Stimulated activated CD4-positive, alpha-beta T cell treated with anti-CD3 and anti-CD28 coated beads, Interleukin-12 subunit alpha, Interleukin-12 subunit beta, amount 100 ng/mL, for 48 hours (primary cell): ENCODE measurements at places on chromosomes 2 and 18.

DNA sequence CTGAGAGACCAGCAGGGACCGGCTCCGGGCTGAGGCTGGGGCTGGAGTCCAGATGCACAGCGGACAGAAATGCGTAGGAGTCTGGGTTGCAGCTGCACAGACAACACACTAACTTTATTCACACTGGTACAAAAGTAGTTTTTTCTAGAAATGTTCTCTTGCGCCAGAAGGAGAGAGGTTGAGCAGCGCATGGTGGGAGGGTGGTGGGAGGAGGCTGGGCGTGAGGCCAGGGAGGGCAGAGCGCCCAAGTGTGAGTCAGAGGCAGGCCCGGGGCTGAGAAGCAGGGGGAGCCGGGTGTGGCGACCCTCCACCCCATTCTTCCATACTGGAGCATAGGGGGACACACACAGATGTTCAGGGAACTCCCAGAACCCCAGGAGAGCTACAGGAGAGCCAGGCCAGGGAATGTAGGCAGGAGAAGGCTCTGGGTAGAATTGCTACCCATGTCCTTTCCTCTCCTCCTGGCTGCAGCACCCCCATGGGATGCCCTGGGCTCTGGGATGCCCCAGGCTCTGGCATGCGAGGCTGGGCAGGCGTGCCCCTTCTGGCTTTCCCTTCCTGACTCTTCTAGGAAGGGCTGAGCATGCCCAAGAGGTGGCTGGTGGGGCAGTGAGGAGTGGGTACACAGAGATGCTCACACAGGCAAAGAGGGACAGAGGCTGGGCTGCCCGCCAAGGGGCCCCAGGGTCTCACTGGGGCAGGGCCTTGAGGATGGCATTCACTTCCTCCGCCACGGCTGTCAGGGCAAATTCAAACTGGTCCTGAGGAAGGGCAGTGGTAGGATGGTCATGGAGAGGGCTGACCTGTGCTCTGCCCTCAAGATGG, 10.6 kb downstream of the DNAJB2 start:
- DNase-seq, result no peak

- DNase-seq, result no peak
Measured at GRCh38 chr2:161972232-161972631, 101.8 kb downstream of the DPP4 start.

GRCh38 chr2:208352644-208353567, 53.7 kb upstream of the PTH2R start:
- DNase-seq, result no peak

GRCh38 chr18:69992776-69993175, 45.1 kb upstream of the CD226 start:
- no peak for DNase-seq

DNA sequence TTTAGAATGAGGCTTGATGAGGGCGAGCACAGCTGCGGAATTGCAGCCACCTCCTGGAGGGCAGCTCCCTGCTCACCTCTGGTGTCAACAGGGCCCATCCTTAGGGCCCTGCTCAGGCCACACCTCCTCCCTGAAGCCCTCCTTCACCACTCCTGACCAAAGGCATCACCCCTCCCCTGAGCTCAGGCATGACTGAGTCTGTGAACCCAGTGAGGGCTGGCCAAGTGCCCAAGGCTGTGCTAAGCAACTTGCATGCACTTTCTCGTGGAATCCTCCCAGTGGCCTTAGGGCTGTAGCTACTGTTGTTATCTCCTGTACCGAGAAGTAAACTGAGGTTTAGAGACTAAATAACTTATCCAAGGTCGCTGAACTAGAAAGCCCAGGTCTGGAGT, 101.7 kb downstream of the KLHL29 start:
- DNase-seq, result no peak

- peak; percentile 24 for DNase-seq
Measured at GRCh38 chr2:45610281-45611019, 617 bp downstream of the SRBD1 start.

- DNase-seq, result no peak
Measured at GRCh38 chr2:238065071-238065846, 4.5 kb downstream of the SCLY start.

DNA sequence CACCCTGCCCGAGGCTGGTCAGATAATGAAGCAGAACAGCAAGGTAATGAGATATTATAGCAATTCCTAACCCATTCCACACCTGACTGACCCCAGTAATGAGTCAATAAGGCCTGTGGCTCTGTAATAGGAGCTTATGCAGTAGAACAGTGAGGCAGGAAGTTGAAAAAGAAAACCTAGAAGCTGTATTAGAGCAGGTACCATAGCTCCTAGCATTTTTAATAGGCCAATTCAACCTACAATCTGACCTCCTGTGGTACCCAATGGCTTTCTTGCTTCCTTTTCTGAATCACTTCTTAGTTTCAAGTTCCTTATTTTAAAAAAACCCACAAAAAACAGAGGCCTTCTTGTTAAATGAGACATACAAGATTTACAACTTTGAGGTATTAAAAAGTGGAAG, 43.6 kb upstream of the MAP2 start:
- DNase-seq, result no peak

GRCh38 chr2:85423525-85423924, 5.0 kb downstream of the SH2D6 start:
- DNase-seq, result no peak

DNA sequence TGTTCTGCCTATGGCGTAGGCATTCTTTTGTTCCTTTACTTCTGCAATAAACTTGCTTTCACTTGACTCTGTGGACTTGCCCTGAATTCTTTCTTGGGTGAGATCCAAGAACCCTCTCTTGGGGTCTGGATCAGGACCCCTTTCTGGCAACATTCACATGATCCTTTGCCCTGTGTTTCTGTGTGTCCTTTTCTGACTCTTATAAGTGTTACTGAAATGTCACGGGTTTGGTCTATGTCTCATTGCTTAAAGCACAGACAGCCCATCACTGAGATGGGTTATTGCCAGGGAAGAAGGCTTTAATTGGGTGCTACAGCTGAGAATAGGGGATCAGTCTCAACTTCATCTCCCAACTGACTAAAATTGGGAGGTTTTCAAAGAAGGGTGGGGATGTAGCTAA, 110.9 kb upstream of the XPO1 start:
- DNase-seq, result no peak

DNA sequence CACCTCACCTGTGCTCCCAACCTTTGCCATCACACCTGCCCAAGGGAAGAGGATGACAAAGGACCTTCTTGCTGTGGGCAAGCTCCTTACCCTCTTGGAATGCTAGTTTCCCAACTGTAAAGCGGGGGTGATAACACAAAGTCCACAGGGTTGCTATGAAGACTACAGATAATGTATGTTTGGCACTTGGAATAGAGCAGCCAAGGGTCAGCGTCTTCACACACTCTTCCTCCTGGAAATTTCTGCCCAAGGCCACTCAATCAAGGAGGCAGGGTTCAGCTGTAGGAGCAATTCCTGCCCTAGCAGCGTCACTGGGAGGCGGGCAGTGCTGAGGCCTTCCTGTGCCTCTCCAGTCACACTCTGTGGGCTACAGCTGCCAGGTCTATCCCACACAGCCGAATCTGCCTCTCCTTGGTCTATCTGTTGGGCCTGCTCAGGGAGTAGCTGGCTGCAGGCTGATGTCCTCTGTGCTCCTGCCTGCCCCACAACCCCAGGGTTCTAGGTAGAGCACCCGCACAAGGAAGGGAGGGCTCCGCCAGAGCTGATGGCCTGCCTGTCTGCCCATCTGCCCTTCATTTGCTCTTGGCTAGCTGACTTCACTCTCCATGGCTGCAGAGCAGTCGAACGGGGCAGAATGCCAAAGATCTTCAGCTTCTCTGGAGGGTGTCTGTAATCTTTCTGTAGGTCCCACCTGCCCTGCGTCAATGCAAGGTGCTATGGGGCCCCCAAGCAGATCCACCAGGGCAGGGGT, 91.9 kb downstream of the MRO start:
- no peak for DNase-seq

- no peak for DNase-seq
Measured at GRCh38 chr2:63738019-63738418, 103.7 kb upstream of the UGP2 start.

DNA sequence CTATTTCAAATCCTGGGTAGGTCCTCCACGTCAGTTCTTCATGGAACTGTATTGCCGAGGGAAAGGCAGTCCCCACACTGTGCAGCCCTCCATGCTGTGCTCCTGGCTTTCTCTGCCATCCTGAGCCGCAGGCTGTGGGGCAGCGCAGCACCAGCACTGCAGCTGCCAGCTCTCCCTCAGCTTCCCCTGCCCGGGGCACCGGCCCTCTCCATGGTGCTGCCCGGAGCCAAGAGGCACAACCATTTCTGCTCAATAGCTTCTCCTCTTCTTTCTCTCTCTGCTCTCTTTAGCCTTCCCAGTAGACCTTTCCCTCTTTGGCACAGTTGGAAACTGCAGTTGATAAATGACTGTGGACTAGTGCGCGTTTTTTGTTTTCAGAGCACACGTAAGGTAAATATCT, 12.1 kb downstream of the ANKRD23 start:
- no peak for DNase-seq

DNA sequence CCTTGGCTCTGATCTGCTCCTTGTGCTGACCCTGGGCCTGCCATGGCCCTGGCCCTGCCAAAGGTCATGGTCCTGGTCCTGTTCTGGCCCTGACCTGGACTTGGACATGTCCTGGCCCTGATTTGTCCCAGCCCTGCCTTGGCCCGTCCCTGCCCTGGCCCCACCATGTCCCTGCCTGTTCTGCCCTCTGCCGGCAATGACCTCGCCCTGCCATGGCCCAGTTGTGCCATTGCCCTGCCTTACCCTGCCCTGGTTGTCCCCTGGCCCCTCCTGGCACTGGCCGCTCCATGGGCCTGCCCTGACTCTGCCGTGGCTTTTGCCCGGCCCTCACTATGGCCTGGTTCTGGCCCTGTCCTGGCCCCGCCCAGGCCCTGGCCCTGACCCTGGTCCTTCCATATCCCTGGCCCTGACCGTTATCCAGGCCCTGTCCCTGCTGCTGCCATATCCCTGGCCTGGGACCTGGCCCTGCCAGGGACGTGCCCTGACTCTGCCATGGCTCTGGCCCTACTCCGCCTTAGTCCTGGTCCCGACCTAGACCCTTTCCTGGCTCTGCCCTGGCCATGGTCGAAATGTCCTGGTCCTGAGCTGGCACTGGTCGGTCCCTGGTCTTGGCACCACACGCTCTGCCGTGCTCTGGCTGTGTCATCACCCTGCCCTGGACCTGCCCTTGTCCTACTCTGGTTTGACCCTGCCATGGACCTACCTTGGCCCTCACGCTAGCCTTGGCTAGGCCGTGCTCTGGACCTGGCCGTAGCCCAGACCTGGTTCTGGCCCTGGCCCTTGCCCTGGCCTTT, 6.8 kb upstream of the ANKRD62 start:
- no peak for DNase-seq

- DNase-seq, result no peak
Measured at GRCh38 chr2:135948141-135948540, 37.3 kb downstream of the DARS1 start.

DNA sequence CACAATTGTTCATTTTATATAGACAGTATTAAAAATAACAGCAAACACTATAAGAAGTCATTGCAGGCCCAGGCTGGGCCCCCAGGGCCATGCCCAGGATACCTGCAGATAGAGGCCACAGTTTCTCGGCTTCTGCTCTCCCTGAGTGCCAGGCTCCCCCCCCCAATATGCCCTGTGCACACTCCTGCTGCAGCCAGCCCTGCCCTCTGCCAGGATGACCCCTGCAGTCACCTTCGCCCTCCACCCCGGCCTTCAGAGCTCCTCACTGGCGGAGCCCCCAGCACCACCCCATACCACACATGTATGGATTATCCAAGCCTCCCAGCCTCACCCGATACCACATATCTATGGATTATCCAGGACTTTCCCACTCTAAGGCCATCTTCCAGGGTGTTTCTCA, 104.5 kb downstream of the TPO start:
- DNase-seq, result no peak

DNA sequence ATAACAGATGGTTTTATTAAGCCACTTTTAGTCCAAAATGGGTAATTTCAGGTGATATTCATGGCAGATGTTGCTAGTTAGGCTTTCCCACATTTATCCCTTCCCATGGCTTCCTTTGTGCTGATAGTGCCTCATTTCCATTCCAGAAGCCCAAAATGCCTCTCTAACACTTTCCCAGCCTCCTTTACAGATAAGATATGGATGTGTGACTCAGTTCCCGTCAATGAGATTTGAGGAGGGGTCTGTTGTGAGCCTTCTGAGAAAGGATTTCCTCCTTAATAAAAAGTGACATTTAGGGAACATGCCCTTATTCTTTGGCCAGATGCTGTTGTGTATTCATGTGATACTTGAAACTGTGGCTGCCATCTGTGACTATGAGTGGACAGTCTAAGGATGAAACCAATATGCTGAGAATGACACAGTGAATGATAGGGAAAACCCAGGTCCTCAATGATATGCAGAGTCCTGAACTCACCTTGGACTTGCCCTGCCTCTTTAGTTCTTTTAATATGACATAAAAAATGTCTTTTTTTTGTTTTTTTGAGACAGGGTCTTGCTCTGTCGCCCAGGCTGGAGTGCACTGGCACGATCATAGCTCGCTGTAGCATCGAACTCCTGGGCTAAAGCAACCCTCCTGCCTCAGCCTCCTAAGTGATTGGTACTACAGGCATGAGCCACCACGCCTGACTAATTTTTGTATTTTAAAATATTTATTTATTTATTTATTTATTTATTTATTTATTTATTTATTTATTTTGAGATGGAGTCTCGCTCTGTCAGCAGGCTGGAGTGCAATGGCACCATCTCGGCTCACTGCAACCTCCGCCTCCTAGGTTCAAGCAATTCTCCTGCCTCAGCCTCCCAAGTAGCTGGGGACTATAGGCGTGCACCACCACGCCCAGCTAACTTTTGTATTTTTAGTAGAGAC, 5.8 kb upstream of the ACSL3 start:
- DNase-seq, result no peak

- no peak for DNase-seq
Measured at GRCh38 chr18:5951515-5952091, 56.3 kb upstream of the TMEM200C start.

DNA sequence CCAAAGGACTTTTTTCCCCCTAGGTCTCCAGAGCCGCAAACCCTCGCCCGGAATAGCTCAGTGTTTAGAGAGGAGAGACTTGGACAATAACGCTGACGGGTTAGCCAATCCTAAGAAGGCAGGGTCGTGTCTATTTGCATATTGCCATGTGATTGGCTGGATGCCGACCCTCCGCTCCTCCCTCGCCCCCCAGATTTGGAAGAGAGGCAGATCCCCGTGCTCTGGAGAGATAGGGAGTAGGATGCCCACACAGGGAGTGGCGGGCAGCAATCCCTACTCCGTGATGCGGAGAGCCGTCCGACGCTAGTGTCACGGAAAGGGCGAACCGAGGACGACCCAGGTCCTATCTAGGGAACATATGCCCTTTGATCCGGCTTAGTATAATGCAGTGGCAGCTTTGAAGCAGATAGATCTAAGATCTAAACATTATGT, 1.4 kb downstream of the WNT6 start:
- no peak for DNase-seq

DNA sequence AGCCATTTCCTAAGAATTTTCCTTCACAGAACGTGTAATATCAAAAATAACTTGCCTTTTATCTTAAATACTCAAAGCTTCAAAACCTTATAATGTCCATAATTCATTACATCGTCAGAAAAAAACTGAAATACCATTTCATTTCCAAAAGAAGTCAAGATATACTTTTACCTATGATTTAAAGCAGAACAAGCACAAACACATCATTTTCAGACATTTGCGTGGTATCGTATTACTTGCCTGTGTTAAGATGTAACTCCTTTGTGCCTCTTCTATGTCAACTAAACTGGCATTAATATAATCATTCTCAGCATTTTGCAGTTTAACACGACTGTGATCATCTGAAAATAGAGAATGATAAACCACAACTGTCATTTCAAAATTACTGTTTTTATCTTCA, 47.5 kb downstream of the PTPN2 start:
- DNase-seq, result no peak

GRCh38 chr2:120731175-120731574, 4.5 kb upstream of the GLI2 start:
- no peak for DNase-seq
